ENCODE measurements at places on chromosomes 6 and 20. TPM values are rescaled to one million over a fixed set of nuclear protein-coding genes. Genes with fewer than 3 reads are reported as not detected.

DNA sequence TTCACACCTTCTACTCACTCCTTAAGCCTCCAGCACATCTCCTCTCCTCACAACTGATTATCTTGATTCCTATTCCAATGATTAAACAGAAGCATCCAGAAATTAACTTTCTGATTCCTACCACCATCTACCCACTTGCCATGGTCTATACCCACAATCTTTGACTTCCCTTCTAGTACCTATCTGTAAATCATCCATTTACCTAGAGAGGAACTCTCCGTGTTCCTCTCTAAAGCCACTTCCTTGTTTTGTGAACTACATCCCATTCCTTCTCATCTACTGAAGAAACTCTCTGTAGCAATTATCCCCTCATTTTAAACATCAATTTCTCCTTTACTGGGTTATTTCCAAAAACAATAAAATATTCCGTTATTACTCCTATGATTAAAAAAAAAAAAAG, 167.3 kb downstream of the ARHGAP18 start:
- no peak overlapping the region for H3K27ac ChIP-seq
- H3K4me3 ChIP-seq: no peak overlapping the region
- no peaks in the 10 kb centered on the region for H3K27me3 ChIP-seq
- DNase-seq: no peak
- no peaks in the 10 kb centered on the region for H3K4me1 ChIP-seq

DNA sequence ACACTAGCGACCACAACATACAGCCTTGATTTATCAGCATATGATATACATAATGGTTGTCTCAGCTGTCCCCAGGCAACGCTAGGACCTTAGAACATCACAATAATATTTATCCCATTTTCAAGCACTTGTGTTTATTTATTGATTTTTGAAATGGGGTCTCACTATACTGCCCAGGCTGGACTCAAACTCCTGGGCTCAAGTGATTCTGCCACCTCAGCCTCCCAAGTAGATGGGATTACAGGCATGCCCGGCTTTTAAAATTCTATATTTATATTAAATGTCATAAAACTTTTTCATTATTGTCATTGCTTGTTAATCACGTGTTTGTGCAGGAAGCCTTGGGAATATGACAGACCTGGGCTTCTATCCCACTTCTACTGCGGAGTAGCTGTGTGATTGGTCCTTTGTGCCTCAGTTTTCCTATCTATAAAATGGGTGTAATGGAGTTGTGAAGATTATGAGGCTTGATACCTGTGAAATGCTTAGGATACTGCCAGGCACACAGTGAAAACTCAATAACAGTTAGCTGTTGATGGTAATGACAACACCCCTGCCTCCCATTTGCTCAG, 10.2 kb downstream of the COL20A1 start:
- no peak overlapping the region for H3K4me3 ChIP-seq
- no peak for DNase-seq
- H3K36me3 ChIP-seq: no peaks in the 10 kb centered on the region
- no peak overlapping the region for H3K27ac ChIP-seq
- H3K4me1 ChIP-seq: no peaks in the 10 kb centered on the region
- H3K27me3 ChIP-seq: no peaks in the 10 kb centered on the region

DNA sequence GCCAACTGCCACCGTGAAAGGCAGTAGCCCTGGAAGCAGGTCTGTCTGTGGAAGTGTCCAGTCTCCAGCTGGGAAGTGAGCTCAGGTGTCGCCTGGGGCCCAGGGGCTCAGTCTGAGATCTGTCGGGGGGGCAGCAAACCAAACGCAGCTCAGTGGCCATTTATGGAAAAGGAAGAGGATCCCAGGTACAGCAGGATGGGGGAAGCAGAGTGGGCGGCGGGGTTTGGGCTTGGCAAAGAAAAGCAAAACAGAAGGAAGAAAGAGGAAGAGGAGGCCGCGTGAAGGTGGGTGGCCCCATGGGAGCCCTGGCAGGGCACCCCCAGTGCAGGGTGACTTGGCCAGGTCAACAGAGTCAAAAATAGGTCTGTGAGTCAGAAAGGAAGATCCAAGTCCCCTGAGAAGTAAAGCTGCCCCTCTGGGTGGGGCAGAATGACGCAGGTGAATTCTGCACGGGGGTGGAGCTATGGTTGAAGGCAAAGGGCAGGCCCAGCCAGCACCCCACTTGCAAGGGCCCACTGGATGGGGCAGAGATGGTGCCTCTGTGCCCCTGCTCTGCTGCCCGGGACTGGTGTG, 5.3 kb downstream of the PXDC1 start:
- H3K4me1 ChIP-seq: peaks cover 14% of the 10 kb centered on the region
- peak overlapping the region; percentile 75 for H3K27ac ChIP-seq
- no peaks in the 10 kb centered on the region for H3K27me3 ChIP-seq
- no peak for DNase-seq
- no peaks in the 10 kb centered on the region for H3K36me3 ChIP-seq

DNA sequence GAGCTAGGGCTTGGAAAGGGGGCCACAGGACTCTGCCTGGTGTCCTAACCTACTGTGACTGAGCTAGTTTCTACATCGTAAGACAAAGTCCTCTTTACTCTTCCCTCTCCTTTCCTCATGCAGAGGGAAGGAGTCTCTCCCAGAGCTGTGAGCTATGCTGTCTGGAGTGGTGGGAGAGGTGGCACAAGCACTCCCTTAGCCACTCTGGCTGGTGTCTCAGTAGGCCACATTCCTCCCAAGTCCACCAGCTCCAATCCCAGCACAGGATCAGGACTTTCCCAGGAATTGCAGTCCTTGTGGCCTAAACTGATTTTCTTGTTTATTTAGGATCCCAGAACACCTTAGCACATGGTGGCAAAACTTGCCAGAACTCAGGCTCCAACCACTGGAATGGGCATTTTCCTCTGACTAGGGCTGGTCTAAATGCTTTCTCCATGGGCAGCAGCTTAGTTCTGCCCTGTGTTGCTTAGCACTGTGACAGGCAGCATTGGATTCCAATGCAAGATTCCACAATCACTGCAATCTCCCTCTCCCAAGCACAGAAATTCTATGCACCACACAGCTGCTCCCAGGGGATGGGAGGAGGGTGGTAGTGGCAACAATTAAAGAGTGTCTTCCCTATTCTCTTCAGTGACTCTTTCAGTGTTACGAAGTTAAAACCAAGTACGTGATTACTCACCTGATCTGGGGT, 733.3 kb downstream of the HACE1 start:
- H3K36me3 ChIP-seq: no peaks in the 10 kb centered on the region
- no peak overlapping the region for H3K27ac ChIP-seq
- no peaks in the 10 kb centered on the region for H3K27me3 ChIP-seq
- DNase-seq: no peak
- H3K4me3 ChIP-seq: no peak overlapping the region

DNA sequence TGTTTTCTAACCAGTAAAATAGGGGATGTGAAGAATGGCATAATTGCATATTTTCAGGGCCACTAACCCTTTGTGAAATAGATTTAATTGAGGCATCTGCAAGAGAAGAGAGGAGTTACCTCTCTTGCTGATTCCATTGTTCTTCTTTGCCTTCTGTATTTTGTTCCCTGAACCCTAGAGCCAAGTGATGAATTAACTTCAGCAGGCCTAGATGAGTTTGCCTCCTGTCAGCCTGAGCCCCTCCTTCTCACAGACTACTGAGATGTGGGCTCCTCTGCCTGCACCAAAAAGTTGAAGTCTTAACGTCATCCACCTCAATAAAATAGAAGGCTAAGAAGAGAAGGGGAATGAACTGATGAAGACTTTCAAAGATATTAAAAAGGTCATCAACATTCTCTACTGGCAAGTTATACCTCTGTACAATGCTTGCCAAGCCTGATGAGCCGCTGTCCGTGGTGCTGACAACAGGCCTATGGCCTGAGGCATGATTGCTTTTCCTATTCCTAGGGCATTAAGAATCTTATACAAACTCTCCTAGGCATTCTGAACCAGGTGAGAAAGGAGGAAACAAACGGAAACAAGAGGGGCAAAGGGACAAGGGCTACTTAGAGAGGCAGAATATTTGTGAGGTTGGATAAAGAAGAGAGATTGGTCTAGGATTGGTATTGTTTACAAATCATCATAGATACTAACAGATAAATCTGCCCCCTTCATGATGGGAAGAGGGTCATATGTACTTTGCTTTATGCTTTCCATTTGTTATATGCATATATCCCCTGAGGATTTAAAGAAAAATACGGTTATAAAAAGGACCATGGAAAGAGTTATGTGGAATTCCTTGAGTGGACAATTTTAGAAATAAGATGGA, 46.8 kb downstream of the CD24 start:
- no peaks in the 10 kb centered on the region for H3K36me3 ChIP-seq
- no peaks in the 10 kb centered on the region for H3K4me1 ChIP-seq
- no peak overlapping the region for H3K27ac ChIP-seq

- no peaks in the 10 kb centered on the region for H3K36me3 ChIP-seq
- no peaks in the 10 kb centered on the region for H3K27me3 ChIP-seq
- DNase-seq: no peak
- H3K27ac ChIP-seq: no peak overlapping the region
- H3K4me1 ChIP-seq: no peaks in the 10 kb centered on the region
- H3K4me3 ChIP-seq: no peak overlapping the region
Measured at GRCh38 chr6:136546331-136546730, 3.9 kb downstream of the MAP7 start.

DNA sequence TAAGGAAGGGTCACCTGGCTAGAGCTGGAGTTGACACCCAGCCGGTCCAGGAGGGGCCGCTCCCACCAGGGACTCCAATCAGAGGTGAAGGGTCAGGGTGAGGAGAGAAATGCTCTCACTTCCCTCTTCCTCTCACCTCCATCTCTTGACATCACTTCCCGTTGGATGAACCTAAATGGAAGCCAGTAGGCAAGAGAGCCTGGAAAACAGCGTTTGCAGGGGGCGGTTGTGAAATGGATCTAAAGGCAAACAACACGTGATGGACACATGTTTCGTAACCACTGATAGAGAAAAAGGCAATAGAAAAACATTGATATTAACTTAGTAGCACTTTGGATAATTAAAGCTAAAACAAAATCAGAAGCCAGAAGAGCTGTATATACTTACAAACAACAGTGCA, 105.6 kb upstream of the FOXA2 start:
- no peaks in the 10 kb centered on the region for H3K27me3 ChIP-seq
- no peaks in the 10 kb centered on the region for H3K36me3 ChIP-seq
- no peak for DNase-seq
- H3K4me3 ChIP-seq: no peak overlapping the region
- no peak overlapping the region for H3K27ac ChIP-seq

DNA sequence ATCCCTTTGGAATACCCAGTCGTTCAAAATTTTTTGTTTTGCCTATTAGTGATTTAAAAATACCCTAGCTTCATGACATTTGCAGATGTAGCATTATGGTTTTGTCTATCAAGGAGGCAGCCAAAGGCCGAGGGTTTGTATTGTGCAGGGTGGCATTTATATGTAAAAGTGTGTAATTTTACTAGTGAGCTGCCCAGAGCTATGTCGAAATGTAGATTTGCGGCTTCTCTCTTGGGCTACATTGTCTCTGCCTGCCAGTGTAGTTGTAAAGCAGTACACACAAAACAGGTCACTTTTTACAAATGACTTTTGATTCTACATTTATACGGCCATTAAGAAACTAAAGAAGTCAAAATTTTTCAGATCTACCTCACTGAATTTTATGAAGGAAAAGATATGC, 87.7 kb downstream of the TSHZ2 start:
- H3K4me3 ChIP-seq: no peak overlapping the region
- no peaks in the 10 kb centered on the region for H3K27me3 ChIP-seq
- H3K27ac ChIP-seq: no peak overlapping the region
- H3K36me3 ChIP-seq: no peaks in the 10 kb centered on the region
- no peak for DNase-seq
- no peaks in the 10 kb centered on the region for H3K4me1 ChIP-seq

DNA sequence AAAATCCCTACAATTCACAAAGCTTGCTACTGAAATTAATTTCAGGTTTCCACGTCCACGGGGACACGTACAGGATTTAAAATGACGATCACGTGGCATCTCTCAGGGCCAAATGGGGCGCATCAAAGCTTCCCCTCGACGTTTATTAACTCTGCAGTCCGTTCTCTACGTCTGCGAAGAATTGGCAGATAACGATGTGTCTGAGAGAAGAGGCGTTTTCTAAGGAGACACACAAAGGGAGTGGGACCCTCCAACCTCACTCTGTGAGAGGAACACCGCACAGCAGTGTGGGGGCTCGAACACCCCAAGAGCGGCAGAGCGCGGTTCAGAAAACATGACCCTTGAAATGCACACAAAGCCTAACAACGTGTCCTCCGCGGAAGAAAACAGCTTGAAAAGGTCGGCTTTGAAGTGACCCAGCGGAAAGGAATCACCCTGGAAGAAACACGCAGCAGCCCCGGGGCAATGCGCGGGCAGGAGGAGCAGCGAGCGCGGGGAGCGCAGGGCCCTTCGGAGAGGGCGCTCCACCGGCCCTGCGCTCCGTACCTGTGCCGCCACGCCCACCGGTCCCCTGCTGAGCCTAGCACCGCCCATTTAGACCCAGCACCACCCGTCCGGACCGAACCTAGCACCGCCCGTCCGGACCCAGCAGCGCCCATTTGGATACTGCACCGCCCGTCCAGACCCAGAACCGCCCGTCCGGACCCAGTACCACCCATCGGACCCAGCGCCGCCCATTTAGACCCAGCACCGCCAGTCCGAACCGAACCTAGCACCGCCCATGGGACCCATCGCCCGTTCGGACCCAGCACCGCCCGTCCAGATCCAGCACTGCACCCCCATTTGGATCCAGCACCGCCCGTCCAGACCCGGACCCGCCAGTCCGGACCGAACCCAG, 1.1 kb upstream of the AFDN start:
- peak; percentile 74 for DNase-seq
- peak overlapping the region; percentile 86 for H3K4me3 ChIP-seq
- no peaks in the 10 kb centered on the region for H3K27me3 ChIP-seq
- no peaks in the 10 kb centered on the region for H3K36me3 ChIP-seq
- peak overlapping the region; percentile 79 for H3K27ac ChIP-seq

GRCh38 chr20:48822879-48823385, 4.9 kb downstream of the PREX1 start:
- no peaks in the 10 kb centered on the region for H3K4me1 ChIP-seq
- H3K36me3 ChIP-seq: no peaks in the 10 kb centered on the region
- H3K27ac ChIP-seq: peak overlapping the region; percentile 42
- DNase-seq: no peak
- no peaks in the 10 kb centered on the region for H3K27me3 ChIP-seq

GRCh38 chr6:108630050-108630714, 69.5 kb downstream of the FOXO3 start:
- no peaks in the 10 kb centered on the region for H3K36me3 ChIP-seq
- no peaks in the 10 kb centered on the region for H3K27me3 ChIP-seq
- H3K4me3 ChIP-seq: no peak overlapping the region
- DNase-seq: no peak

- H3K27ac ChIP-seq: no peak overlapping the region
- no peaks in the 10 kb centered on the region for H3K27me3 ChIP-seq
- DNase-seq: no peak
- H3K4me1 ChIP-seq: no peaks in the 10 kb centered on the region
Measured at GRCh38 chr6:16591396-16592222, 169.7 kb downstream of the ATXN1 start.

FOXP4 gene
- 5.6 TPM for total RNA-seq

TDRD6 gene
- 2.5 TPM for total RNA-seq

RBPJL gene
- not detected for total RNA-seq

CALHM4 gene
- total RNA-seq: not detected

CST4 gene
- total RNA-seq: not detected
